ENCODE measurements at places on chromosomes 3 and 15. TPM values are rescaled to one million over a fixed set of nuclear protein-coding genes. Genes with fewer than 3 reads are reported as not detected.

ZSCAN2 gene
- 44.4 TPM for total RNA-seq

SLC12A1 gene
- total RNA-seq = 0.39 TPM

VILL gene
- total RNA-seq = 4.7 TPM

CSTA gene
- total RNA-seq = not detected

REC114 gene
- not detected for total RNA-seq

CCR3 gene
- not detected for total RNA-seq

CRTAP gene
- 196 TPM for total RNA-seq

GOLIM4 gene
- total RNA-seq = 23.9 TPM

UROC1 gene
- total RNA-seq = not detected

TGM4 gene
- not detected for total RNA-seq

FANCD2OS gene
- not detected for total RNA-seq

CALML4 gene
- 8.9 TPM for total RNA-seq

ADGRG7 gene
- total RNA-seq = not detected

FBXO45 gene
- total RNA-seq = 15.0 TPM

TM4SF18 gene
- total RNA-seq = 2.2 TPM

CHL1 gene
- 0.27 TPM for total RNA-seq

TMEM108 gene
- 10.2 TPM for total RNA-seq

LMAN1L gene
- not detected for total RNA-seq

IL5RA gene
- not detected for total RNA-seq

PSTPIP1 gene
- total RNA-seq = 1.3 TPM

PLA1A gene
- not detected for total RNA-seq

CADPS gene
- 7.5 TPM for total RNA-seq

GDPGP1 gene
- 5.3 TPM for total RNA-seq

GMNC gene
- 0.25 TPM for total RNA-seq

TMIE gene
- total RNA-seq = 0.57 TPM

CD200R1 gene
- total RNA-seq = not detected

RGMA gene
- 37.7 TPM for total RNA-seq

WDR93 gene
- not detected for total RNA-seq

GRK7 gene
- not detected for total RNA-seq

OR4F15 gene
- total RNA-seq = not detected

COLQ gene
- 2.2 TPM for total RNA-seq

AADAC gene
- 0.32 TPM for total RNA-seq

SPESP1 gene
- total RNA-seq = not detected

TLR9 gene
- total RNA-seq = not detected

SI gene
- not detected for total RNA-seq

CPLX3 gene
- 0.09 TPM for total RNA-seq

KNG1 gene
- total RNA-seq = 0.34 TPM

PCYT1A gene
- 23.5 TPM for total RNA-seq
